ENCODE measurements at places on chromosomes 7 and 10. TPM values are rescaled to one million over a fixed set of nuclear protein-coding genes. Genes with fewer than 3 reads are reported as not detected.

The TMEM139 gene
- not detected for total RNA-seq

The ZNHIT1 gene
- 135 TPM for total RNA-seq

The SFRP5 gene
- total RNA-seq = 0.90 TPM

The CLCN1 gene
- not detected for total RNA-seq

The GRM3 gene
- total RNA-seq = not detected

The OPN4 gene
- not detected for total RNA-seq

The DDX50 gene
- 39.5 TPM for total RNA-seq

The MALRD1 gene
- not detected for total RNA-seq

The LIPF gene
- total RNA-seq = not detected

The LIPM gene
- total RNA-seq = not detected

The ELFN1 gene
- 0.65 TPM for total RNA-seq

The MAGI2 gene
- total RNA-seq = 1.3 TPM

The DPCD gene
- total RNA-seq = 45.8 TPM

The VGF gene
- 0.65 TPM for total RNA-seq

The PKD2L1 gene
- total RNA-seq = not detected

The FAM237B gene
- total RNA-seq = not detected

The LARP4B gene
- total RNA-seq = 21.5 TPM

The MRC1 gene
- under 0.01 TPM for total RNA-seq

The PLPP4 gene
- not detected for total RNA-seq

The ERVW-1 gene
- not detected for total RNA-seq

Data from cardiac atrium fibroblast (primary cell).